ENCODE measurements at places on chromosomes 6 and 20.

- DNase-seq = no peak
Observed at GRCh38 chr20:3449319-3449718, 21.5 kb upstream of the ATRN start.

GRCh38 chr20:37131486-37131885 is 35.7 kb upstream of the RBL1 start:
- no peak for DNase-seq

DNA sequence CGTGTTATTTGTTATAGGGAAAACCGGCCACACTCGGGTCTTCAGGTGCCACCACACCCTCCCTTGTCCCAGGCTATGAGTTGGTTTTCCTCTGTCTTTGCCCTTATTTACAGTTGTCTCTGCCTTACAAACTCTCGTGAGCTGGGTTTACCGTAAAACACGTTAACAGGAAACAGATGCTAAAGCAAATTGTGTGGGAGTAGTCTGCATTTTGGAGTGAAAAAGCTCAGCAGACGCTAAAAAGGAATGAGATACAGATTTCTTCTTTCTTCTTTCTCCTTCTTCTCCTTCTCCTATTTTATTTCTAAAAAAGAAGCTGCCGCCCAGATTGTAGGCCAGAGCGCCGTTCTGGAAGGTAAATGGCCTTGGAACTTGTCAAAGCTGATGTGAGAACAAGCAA is 51.9 kb downstream of the APCDD1L start:
- DNase-seq = no peak

- DNase-seq = no peak
Observed at GRCh38 chr20:59006864-59007664, at the start of gene CTSZ. TSS of gene CTSZ (minus strand) at chr20:59007254. CDS start at chr20:59007128, 126 bp downstream.

GRCh38 chr20:33933469-33933909 is 60.2 kb upstream of the RALY start:
- no peak for DNase-seq

GRCh38 chr6:124090491-124090890 is 286.8 kb downstream of the NKAIN2 start:
- no peak for DNase-seq

- DNase-seq = no peak
Observed at GRCh38 chr6:122615409-122615808, 5.2 kb downstream of the PKIB start.

DNA sequence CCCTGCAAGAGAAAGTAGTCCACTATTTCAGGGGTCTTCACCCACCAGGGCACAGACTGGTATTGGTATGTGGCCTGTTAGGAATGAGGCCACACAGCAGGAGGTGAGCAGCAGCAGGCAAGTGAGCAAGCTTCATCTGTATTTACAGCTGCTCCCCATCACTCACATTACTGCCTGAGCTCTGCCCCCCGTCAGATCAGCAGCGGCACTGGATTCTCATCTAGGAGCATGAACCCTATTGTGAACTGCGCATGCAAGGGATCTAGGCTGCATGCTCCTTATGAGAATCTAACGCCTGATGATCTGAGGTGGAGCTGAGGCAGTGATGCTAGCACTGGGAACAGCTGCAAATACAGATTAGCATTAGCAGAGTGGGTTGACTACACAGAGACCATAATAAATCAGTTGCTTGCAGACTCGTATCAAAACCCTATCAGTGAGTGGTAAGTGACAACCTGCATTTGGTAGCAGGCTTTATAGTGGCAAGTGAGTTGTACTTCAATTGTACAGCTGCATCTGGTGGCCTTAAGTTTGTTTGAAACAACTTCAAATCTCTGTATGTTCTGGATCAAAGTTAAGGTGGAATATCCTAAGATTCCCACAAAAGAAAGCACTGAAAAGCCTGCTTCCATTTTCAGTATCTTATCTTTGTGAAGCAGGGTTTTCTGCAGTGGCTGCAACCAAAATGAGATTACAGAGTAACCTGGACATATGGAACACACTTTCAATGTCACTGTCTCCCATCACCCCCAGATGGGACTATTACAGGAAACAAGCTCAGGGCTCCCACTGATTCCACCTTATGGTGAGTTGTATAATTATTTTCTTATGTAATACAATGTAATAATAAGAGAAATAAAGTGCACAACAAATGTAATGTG is 12.8 kb downstream of the C6orf141 start:
- DNase-seq = no peak

DNA sequence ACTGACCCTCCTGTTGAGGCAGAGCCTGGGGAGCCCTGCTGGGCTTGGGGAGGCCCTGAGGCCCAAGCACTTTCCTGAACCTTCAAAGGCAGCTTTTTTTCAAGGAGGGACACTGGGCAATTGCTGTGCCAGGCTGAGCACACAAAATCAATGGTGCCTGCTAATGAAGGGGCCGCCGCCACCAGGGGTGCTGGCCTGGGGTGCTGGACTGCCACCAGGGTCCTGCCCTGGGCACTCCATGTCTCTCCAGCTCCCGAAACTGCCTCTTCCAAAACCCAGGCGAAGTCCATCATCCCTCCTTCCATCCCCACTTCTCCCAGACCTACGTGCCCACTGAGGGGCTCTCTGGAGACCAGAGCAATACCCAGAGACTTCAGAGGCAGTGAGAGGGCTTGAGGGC is 145.6 kb downstream of the GRM4 start:
- no peak for DNase-seq

- no peak for DNase-seq
Observed at GRCh38 chr6:168117942-168118341, 38.9 kb upstream of the FRMD1 start.

DNA sequence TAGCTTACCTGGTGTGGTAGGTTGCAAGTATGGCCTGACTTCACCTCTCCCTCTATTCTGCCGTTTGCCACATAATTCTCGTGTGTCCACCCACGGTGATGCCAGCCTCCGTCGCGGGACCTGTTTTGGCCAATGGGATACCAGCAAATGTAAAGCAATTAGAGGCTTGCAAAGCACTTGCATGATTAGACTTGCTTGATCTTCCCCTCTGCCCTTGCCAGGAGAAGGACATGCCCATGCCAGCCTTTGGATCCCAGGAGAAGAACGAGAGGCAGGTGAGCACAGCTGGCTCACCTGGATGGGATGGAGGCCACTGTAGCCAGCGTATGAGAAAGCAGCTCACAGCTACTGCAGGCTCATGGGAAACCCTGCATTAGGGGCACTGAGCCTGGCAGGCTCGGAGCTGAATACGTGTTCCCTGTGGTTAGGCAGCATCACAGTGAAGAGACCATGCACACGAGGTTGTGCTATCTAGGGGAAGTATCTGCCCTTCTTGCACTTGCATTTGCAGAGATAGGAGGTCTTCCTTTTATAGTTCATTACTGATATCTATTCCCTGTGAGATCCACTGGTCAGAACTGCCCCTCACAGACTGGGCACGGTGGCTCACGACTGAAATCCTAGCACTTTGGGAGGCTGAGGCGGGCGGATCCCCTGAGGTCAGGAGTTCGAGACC is 62.4 kb downstream of the TMEM242 start:
- no peak for DNase-seq

DNA sequence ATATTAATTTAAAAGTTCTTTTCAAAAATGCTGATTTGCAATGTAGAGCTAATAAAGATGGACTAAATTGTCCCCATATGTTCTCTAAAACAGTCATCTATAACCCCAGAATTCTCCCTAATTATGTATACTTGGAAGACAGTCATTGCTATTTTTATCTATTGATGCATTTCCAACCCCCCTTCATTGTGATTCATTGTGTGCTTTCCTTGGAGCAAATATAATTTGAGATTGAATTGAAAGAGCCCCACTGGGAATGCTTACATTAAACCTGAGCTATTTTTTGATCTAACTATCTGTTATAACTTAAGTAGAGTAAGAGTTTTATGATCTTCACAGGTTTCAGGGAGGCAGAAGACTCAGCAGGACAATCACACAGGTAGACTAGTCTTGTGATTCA is 73.7 kb upstream of the PTCHD4 start:
- DNase-seq = peak; percentile 97

DNA sequence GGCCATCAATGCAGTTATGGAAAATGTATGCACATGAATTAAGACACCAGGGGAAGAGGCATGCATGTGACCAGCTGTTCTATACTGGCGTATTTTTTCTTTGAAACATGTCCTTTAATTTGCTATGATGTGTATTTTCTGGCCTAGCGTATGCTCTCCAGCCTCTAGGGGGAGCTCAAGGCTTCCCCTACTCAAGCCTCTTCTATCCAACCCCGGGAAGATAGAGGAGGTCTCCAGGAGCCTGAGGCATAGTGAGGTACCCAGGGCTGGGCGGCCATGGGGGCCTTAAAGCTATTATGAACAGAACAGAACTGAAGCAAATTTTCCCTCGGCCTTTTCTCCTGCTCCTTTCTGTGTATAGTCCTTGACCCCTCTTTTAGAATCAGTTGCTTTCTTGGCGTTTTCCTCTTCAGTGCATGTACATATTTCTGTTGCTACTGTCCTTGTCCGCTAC is 528.9 kb downstream of the MAFB start:
- peak; percentile 59 for DNase-seq

- DNase-seq = no peak
Observed at GRCh38 chr6:24909241-24910216, 26.2 kb downstream of the RIPOR2 start.

DNA sequence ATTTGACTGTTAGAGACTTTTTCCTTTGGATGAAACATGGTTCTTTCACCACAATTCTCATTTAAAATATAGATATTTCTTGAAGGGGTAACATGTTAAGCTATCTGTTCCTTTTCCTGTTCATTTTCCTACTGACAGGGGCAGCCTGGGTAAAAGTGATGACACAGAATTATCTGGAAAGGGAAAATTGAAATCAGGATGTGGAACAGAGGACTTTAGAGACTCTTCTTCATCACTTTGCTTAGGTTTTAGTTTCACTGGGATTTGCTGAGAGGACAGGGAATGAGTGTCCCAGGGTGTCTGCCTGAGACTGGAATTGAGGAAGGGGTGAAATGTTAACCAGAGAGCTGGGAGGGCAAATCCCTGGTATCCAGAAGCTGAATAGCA is 116.0 kb downstream of the RNF144B start:
- no peak for DNase-seq

DNA sequence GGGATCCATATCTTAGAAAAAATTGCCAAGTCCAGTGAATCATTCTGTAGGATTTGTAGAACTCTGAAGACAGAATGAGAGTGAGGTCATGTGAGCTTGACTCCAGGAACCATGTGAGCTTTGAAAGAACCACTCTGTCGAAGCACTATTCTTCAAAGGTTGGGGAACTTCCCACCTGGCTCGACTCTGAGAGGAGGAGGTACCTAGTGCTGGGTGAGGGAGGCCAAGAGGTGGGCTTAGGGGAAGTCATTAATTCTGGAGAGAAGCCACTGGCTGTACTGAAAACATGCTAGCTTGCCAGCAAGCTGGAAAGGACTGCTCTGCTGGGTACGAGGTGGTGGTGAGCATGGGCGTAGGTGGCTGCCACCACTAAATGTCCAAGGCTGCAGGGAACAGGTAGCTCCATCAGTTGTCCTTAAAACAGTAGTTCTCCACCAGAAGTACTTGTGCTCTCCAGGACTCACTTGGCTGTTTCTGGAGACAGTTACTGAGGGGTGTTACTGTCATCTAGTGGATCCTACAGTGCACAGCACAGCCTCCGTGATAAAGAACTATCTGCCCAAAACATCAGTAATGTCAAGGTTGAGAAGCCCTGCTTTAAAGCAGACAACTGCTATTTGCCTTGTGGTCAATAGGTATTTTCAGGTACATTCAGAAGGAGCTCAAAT is 34.7 kb upstream of the SYNJ2 start:
- DNase-seq = no peak

DNA sequence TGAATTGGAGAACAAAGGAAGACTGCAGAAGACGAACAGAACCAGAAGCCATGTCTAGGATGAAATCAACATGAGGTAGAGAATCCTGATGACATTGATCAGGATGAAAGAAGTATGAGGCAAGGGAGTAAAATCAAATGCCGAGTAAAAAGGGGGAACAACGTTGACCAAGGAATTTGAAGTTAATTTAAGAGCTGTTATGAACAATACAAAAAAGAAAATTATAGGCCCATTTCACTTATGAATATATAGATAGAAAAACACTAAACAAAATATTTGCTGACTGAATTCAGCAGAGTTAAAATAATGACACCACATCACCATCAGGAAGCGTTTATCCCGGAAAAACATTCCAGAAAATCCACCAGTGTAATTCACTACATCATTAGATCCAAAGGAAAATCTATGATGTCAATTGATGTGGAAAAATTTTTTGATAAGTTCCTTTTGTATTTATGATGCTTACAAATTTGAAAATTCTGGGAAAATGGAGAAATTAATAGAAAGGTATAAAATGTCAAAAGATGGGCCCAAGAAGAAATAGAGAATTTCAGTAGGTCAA is 8.1 kb upstream of the CCN5 start:
- DNase-seq = no peak

- no peak for DNase-seq
Observed at GRCh38 chr20:23358563-23358906, 3.4 kb upstream of the GZF1 start.

GRCh38 chr20:23138226-23138625 is 52.1 kb upstream of the CD93 start:
- no peak for DNase-seq

- DNase-seq = no peak
Observed at GRCh38 chr6:131400054-131400778, 172.8 kb upstream of the ARG1 start.

DNA sequence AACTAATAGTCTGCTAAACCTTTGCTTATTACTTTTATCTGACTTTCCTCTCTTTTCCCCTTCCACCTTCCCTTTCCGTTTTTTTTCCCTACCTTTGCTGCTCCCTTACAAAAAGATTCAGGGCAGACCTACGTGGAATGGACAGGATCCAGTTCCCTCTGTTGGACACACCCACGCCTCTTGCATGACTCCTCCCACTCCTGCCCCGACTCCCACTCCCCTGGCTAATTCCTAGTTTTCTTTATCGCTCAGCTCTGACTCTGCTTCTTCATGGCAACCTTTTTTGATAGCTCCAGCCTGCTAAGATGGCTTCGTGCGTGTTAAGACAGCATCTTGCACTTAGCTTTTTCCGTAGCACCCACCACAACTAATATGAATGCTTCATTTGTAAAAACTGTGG is 715.6 kb upstream of the NRSN1 start:
- no peak for DNase-seq

- no peak for DNase-seq
Observed at GRCh38 chr6:96683819-96684528, 121.0 kb downstream of the FHL5 start.

DNA sequence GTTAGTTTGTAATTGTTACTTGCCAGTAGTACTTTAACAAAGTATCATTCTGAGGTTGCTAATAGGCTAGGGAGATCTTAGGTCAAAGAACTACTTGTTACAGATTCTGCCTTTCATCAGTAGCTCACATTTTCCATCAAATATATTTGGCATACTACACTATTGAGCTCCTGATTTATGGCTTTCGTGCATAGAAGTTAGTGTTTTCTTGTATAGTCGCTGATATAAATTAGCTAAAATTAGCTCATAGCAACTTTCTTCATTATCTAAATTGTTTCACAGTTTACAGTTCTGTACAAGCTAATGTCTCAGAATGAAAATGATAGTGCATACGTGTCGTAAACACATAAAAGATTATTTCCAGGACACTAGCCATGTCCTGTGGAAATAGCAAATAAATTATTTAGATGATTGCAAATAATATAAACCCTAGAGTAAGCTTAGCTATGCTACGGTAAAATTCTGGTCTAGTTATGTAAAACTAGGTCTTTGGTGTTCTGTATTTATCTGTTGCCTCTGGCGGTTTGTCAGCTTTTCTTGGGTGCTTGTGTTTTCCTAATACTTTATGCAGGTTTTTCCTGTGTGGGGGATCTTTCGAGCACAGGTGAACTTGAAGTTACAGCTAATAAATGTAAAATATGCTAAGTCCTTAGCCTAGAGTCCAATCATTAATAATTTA is 15.1 kb downstream of the PDE7B start:
- no peak for DNase-seq

GRCh38 chr6:127206531-127207095 is 60.1 kb upstream of the RNF146 start:
- no peak for DNase-seq

Measured in NCI-H748 treated with DMSO at 0.1 percent for 48 hours (cell line).